ENCODE measurements at places on chromosomes 7 and 10.
A peak's percentile ranks its signal among the peaks of the same experiment; 100 is the strongest.

GRCh38 chr7:102208826-102209225 lies 77.8 kb upstream of the SH2B2 start:
- DNase-seq = no peak

- DNase-seq = no peak
Observed at GRCh38 chr7:6578114-6579084, 1.1 kb downstream of the ZDHHC4 start.

DNA sequence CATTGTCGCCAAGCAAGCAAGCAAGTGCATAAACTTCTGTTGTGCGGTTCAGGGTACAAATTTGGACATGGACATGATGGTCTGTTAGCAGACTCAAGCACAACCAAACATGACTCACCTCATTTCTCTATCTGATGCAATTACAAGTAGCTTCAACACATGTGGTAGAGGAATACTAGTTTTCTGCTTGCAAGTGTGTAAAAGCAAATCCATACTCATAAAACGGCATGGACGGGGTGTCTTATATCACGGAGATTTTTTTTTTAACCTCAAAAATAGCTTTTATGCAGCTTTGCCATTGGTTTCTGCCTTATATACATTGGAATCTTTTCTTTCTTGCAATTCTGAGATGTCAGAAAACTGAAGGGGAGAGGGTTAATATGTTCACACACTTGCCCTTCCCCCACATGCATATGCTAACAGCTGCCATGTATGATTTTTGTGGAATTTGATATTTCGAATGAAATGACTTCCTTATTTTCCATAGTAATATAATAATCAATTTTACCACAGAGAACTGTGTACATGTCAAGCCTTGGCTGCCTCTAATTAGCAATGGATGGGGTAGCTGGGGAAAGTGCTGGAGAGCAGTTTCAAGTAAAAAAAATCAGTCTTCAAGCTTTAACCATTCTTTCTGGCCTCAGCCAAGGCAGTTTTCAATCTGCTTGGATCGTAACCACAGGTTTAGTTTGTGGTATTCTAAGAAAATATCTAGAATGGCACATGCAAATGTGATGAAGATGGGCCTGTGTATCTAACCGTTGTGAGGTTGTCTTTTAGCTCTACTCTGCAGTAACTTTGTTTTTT lies 106.0 kb upstream of the PDCD4 start:
- no peak for DNase-seq

DNA sequence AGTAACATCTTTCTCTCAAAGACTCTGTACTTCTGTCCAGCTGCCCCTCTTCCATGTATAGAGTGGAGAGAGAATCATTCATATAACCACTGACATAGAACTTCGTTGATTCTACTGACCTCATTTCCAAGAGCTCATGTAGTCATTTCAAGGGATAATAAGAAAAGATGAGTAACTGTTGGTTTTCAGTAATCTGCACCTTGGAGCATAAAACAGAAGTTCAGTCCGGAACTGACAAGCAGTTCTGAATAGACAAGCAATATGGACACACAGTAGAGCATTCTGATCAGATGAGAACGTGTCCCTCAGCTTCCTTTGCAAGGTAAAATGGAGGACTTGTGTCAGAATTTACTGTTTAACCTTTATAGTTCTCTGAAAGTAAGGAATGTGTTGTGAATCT lies 847.1 kb downstream of the REEP3 start:
- DNase-seq = no peak

DNA sequence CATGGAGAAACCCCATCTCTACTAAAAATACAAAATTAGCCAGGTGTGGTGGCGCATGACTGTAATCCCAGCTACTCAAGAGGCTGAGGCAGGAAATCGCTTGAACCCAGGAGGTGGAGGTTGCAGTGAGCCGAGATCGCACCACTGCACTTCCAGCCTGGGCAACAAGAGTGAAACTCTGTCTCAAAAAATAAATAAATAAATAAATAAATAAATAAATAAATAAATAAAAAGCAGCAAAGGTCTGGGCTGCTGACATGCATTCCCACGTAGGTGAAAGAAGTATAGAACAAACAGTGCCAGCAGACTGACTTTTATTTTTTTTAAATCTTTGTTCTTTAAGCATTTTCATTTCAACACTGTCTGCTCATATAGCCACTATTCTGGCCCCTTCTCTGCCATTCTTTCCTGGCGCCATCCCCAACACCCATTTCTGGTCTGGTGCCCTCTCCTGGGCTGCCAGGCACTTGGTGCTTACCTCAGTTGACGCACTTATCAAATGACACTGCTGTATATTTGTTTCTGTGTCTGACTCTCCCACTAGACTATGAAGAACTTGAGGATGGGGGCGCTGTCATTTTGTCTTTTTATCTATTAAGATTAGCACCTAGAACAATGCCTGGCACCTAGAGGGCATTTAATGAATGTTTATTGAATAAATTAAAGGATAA lies 15.6 kb downstream of the FAM107B start:
- DNase-seq = no peak

DNA sequence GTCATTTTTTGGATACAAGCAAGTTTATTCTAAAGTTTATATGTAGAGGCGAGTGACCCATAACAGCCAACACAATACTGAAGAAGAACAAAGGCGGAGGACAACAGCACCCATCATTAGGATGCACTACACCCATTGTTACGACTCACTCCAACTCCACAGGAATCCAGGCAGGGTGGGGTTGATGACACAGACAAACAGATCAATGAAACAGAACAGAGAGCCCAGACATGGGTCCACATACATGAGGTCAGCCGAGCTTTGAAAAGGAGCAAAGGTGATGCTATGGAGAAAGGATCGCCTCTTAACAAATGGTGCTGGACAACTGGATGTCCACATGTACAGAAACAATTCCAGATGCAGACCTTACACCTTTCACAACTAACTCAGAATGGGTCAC lies 426.4 kb downstream of the PTPRN2 start:
- no peak for DNase-seq

- peak; percentile 27 for DNase-seq
Observed at GRCh38 chr7:87506246-87507180, 31.0 kb upstream of the ABCB4 start.

DNA sequence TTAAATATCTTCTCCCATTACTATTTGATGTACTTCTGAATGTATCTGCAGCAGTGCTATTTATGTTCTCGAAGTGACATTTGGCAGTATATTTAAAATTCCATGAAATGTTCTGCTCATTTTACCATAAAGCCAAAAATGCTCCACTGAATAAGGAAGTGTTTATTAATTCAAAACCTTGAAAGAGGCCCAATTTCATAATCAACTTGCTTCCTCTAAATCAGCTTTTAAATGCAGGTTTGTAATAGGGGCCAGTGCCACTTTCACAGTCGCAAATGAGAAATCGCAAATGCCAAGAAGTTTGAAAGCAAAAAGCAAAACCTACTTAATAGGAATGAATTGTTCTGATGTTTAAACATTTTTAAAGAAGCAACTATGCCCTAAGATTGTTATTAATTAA lies 11.4 kb downstream of the NHLRC2 start:
- DNase-seq = no peak

GRCh38 chr7:17239683-17240521 lies 58.5 kb upstream of the AHR start:
- no peak for DNase-seq

DNA sequence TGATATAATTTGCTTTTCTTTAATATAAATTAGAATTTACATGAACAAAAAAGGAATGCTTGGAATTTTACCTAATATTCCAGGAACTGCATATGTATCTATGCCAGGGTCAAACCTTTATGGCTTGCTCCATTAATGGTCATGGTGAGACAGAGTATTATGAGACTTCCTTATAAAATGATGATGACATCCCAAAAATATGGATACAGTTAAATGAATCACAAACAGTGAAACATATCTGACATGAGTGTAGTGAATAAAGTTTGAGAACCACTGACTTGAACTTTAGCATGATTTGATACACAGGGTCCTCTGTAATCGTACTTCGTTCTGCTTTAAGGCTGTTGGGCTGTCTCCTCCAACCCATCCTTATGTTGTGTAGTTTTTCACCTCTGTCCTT lies 51.8 kb downstream of the MARCHF5 start:
- DNase-seq = no peak

DNA sequence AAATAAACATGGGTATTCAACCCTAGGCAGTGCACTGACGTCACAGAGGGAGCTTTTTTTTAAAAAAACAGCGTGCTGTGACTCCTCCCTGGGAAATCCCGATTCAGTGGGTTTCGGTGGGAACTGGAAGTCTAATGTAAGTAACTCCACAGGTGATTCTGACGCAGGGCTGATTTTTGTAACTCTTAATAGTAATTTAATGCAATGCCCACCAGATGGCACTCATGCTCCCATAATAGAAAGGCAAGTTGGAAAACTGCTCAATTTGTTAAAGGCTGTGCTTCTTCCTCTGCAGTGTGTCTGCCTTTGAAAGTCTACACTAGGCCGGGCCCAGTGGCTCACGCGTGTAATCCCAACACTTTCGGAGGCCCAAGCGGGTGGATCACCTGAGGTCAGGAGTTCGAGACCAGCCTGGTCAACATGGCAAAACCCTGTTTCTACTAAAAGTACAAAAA lies 10.9 kb upstream of the RSU1 start:
- DNase-seq = peak; percentile 66

DNA sequence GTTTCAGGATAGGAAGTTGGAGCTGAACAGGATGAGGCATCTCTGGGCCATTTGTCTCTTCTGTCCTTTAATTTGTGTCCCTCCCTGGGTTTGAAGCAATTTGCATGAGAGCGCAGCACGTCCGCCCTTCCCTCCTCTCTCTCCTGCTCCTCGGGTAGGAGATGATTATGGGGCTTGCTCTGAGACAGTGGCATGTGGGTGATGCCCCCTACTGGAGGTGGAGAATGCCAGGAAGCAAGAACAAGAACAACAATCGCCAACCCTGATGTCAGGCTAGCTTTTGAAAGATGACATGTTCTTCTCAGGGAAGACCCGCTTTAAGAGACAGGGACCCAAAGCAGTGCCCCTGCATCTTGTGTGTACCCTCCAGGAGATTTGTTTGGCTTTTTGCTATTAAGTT lies 63.9 kb upstream of the LOXL4 start:
- DNase-seq = no peak

- no peak for DNase-seq
Observed at GRCh38 chr10:86300399-86300925, 66.1 kb downstream of the GRID1 start.

DNA sequence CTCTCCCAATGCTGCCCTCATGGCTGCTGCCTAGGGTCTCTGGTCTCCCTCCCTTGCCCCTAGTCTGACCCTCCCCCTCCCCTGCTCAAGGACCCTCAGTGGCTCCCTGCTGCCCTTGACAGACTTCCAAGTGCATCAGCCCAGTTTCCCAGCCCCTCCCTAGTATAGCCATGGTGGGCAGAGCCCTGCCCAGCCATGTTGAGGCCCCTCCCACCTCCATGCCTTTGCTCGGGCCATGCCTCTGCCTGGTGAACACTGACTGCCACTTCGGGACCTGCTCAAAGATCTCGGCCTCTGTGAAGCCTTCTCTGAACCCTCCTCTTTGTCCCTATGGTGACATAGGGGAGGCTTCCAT lies 73.2 kb downstream of the MYL10 start:
- no peak for DNase-seq

- DNase-seq = no peak
Observed at GRCh38 chr7:81802251-81802650, 32.4 kb upstream of the HGF start.

DNA sequence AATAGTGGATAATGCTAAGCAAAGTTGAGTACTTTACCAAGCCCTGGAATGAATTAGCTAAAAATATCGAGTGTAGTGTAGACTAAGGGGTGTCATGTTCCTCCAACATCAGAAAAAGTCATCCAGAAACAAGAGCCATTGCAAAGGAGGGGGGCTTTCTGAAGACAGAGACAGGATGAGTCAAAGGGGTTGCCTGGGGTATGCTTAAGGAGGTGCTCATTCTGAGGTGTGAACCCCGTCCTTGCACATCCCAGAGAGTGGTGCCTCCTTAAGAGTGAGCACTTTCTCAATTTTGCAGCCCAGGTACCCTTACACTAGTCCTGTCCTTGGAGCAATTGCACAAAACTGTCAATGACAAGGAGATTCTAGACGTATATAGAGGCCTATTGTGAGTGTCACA lies 43.1 kb upstream of the C10orf71 start:
- no peak for DNase-seq

GRCh38 chr7:28002638-28003037 lies 178.0 kb downstream of the JAZF1 start:
- DNase-seq = no peak

DNA sequence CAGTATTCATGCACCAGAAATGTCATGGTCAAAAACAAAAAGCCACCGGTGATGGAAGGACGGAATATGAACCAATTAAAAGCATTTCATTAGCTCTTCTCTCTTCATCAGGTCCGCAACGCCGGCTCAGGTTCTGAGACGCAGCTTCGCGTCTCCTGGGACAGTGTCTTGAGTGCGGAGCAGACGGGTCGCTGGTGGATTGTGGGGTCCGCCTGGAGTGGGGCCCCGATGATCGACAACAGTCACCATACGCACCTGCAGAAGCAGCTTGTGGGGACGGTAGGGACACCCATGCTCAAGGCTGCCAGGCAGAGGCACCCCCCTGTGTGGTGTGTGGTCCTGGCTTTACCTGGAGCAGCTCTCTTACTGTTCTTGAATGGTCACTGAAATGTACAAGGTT lies 13.4 kb downstream of the NOM1 start:
- no peak for DNase-seq

GRCh38 chr10:86370006-86370585 lies 3.5 kb upstream of the GRID1 start:
- DNase-seq = peak; percentile 12

GRCh38 chr10:60182691-60183090 lies 207.0 kb downstream of the ANK3 start:
- DNase-seq = no peak

DNA sequence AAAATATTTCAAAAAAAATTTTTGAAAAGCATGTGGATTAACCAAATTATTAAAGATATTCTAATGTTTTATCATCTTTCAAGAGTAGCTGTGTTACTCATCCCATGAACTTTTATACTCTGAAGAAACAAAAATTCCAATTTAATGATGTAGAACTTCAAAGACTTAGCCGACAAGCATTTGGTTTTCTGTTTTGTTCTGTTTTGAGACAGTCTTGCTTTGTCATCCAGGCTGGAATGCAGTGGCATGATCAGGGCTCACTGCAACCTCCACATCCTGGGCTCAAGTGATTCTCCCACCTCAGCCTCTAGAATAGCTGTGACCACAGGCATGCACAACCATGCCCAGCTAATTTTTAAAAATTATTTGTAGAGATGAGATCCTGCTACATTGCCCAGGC lies 17.8 kb upstream of the LCOR start:
- DNase-seq = no peak

DNA sequence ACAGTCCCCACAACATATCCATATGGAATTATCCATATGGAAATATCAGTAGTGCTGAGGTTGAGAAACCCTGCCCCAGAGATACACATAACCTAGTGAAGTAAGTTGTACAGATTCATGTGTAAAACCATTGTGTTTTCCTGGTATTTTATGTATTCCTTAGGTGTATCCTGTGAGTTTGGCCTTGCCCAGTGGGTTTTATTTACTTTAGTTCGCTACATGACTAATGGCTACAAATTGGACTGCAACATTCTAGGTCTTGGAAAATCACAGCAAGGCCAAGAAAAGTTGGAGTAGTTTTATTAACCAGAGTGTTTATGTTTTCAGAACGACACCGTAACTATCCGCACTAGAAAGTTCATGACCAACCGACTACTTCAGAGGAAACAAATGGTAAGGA lies 1.4 kb downstream of the RPS24 start:
- DNase-seq = no peak

All from right hindlimb (tissue), 1 donor.